ENCODE measurements at places on chromosomes 13 and 19.

DNA sequence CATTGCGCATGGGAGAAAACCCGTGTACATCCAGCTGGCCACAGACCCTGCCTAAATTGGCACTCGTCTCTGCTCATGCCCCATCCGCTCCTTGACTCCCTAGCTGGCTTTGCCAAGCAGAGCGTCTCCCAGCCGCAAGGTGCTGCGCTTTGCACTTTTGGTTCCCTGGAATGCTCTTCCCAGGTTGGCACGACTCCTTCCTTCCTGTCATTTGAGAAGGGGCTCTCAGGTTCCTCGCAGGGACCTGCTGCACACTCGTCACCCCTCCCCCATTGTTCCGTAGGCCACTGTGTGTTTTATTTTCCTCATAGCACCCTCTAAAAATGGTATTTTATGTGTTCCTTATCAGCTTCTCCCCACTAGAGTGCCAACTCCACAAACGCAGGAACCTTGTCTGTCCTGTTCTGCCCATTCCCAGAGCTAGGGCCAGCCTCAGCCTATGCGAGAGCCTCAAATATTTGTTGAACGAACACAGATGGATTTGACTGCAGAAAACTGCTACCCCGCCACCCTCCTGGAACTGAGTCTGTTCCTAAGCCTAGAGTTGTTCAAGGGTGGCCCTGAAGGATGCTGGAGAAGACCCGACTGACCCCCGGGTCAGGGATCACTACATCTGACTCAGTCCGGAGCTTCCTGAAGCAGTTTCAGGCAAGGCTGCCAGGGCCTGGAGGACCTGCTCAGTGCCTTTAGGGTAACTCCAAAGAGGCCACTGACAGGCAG, 8.4 kb upstream of the CEBPA start:
- DNase-seq = no peak

DNA sequence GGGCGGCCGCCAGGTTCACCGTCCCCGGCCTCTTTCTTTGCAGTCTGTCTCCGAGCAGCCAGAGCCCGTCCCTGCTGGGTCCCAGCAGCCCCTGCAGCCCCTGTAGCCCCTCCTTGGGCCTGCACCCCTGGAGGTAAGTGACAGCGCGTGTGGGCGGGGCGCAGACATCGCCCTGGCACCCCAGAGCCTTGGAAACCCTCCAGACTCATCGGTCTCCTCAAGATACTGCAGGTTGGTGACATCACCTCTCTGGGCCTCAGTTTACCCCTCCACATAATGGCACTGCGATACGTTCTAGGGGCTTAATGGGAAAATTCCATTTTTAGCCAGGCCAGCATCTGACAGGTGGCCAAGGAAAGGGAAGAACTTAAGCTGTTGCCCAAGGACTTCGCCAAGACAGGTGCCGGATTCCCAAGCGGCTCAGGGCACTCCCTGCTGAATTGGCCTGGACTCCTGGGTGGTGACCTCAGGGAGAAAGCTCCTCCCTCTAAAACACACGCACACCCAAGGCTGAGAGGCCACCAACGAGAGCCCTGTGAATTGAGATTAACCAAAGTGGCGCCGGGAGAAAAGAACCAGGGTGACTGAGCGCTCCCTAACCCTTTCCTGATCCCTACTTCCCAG, 13.1 kb downstream of the MAST3 start:
- no peak for DNase-seq

DNA sequence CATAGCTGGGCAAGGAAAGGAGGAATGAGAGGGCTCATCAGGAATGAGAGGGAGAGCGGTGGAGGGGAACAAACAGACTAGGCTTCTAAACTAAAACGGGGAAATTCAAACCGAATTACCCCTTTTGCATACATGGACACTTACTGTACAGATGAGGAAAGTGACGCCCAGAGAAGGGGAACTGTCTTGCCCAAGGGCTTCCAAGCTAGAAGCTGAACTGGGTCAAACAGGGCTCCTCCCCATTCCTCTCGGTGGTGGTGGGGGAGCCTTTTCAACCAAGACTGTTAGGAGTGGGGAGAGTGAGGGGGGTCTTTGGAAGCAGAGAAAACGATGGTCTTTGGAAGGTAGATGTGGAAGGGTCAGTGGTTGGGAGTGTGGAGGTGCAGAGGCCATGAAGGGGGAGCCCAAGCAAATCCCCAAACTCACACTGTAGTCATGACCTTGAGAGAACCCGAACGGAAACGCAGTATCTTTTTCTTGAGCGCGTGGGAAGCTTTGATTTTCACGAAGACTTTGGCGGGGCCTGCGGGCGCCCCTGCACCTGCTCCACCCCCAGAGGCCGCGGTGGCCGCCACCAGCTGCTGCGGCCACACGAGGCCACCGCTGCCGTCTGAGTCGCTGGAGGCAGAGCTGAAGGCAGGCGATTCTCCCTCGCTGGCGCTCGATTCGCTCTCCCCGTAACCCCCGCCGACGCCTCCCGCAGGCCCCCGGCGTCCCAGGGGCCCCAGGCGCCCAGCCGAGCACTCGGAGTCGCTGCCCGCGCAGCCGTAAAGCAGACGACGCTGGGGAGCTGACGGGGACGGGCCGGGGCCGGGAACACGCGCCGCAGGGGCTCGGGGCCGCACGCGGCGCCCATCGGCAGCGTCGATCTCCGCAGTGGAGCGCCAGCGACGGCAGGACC, 12.3 kb upstream of the GNG8 start:
- no peak for DNase-seq

DNA sequence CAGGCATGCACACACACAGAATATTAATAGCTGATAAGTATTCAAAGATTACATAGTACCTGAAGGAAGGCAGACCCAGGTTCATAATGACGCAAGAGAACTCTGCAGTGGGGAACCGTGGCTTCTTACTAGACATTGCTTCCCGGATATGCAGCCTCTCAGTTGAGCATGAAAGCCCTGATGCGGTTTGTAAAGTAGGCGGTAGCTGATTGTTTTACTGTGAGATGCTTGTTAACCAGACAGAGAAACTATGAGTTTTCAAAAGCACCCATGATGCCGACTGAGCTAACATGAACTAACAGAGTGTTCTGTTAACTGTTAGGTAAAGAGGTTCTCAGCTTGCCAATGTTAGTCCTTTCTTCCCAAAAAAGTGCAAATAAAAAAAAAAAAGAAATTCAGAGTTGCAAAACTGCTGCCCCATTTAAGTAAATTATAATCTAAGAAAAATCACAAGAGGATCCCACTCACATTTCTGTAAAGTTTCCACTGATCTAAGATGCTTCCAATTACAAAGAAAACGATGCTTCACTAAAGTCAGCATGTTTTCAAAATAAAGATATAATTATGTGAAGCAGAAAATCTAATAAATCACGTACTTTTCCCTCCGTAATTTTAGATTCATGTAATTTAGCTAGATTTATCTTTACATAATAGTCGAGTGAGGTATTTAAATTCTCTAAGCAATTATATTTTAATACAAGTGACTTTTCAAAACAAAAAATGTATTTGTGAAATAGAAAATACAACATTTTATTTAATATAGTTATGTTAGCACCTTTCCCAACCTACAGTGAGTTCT, 2.2 kb downstream of the FLT1 start:
- peak; percentile 45 for DNase-seq

- no peak for DNase-seq
Observed at GRCh38 chr19:53634768-53635167, 3.0 kb downstream of the DPRX start.

DNA sequence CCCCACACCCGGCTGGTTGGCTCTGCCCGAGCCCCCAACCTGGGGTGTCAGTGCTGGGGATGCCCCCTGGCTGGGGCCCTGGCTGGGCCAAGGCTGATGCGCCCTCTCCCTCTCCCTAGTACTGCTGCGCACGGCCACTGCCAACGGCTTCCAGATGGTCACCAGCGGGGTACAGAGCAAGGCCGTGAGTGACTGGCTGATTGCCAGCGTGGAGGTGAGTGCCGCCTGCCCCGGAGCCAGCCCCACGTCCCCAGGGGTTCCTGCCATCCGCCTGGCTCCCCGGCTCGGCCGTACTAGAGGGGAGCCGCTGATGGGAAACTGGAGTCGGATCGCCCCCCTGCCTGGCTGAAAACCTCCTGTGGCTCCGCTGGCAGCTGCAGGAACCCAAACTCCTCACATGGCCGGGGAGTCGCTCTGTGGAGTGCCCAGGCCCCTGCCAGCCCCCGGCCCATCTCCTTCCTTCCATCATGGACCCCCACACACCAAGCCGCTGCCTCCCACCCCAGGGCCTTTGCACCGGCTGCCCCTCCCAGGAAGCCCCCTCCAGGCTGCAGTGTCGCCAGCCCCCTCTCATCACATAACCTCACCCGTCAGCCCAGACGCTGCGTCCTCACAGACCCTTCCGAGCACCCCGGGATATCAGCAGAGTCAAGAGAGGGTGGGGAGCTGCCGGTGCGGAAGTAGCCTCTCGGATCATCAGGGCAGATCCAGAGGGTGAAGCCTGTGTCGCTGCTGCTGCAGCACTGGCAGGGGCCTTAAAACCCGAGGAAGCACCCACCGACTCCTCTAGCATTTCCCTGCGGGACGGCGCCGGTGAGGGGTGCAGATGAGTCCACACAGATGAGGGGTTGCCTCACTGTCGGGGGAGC, 10.6 kb downstream of the NCLN start:
- no peak for DNase-seq

- DNase-seq = peak; percentile 95
Observed at GRCh38 chr19:2494447-2495129, 18.7 kb downstream of the GADD45B start.

GRCh38 chr13:109152941-109153340, 523.5 kb downstream of the MYO16 start:
- DNase-seq = no peak

DNA sequence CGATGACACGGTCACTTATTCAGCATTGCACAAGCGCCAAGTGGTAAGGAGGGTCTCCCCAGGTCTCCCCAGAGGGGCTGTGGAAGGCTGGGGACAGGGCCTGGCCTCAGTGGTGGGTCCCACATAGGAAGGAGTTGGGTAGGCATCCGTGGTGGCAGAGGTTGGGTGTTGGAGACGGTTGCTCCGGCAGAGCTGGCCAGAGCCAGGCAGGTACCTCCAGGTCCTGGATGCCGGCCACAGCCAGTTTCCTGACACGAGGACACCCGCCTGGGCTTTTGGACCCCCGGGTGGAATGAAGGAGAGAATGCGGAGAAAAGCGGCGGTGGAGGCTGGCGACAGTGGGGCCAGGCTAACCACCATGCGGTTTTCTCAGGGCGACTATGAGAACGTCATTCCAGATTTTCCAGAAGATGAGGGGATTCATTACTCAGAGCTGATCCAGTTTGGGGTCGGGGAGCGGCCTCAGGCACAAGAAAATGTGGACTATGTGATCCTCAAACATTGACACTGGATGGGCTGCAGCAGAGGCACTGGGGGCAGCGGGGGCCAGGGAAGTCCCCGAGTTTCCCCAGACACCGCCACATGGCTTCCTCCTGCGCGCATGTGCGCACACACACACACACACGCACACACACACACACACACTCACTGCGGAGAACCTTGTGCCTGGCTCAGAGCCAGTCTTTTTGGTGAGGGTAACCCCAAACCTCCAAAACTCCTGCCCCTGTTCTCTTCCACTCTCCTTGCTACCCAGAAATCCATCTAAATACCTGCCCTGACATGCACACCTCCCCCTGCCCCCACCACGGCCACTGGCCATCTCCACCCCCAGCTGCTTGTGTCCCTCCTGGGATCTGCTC, 1.3 kb upstream of the FFAR1 start:
- DNase-seq = no peak

DNA sequence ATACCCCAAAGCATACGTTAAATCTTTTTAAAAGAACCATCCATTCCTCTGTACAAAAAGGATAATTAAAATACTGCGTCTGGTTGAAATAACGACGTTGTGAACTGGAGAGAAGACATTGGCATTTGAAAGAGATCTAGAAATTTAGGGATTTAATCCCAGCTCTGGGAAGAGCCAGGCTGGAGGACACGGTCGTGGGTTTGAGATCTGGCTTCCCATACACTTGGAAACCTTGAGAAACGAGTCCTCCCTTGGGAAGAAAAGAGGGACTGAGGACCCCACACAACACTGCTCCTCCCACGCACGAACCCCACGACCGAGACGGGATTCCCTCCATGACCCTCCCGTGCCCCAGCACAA, 625 bp downstream of the ZNF709 start:
- no peak for DNase-seq

- no peak for DNase-seq
Observed at GRCh38 chr13:97254816-97255215, 32.7 kb downstream of the MBNL2 start.

- DNase-seq = peak; percentile 91
Observed at GRCh38 chr13:31749929-31750328, 10.6 kb downstream of the RXFP2 start.

DNA sequence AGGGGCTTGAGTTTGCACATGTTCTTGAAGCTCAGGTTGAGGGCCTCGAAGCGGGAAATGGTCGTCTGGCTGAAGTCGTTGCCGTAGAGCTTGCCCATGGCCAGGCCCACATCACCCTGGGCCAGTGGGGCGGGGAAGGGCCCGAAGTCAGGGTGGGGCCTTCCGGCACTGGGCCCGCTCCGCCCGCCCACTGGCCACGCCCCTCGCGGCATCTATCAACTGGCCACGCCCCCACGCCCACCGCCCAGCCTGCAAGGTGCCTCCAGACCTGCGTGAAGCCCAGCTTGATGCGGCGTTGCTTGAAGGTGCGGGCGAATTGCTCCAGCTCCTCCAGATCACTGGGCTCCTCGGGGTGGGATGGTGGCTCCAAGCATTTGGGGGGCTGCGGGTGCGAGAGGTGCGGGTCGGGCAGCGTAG, 19.9 kb downstream of the ZNF574 start:
- DNase-seq = no peak

DNA sequence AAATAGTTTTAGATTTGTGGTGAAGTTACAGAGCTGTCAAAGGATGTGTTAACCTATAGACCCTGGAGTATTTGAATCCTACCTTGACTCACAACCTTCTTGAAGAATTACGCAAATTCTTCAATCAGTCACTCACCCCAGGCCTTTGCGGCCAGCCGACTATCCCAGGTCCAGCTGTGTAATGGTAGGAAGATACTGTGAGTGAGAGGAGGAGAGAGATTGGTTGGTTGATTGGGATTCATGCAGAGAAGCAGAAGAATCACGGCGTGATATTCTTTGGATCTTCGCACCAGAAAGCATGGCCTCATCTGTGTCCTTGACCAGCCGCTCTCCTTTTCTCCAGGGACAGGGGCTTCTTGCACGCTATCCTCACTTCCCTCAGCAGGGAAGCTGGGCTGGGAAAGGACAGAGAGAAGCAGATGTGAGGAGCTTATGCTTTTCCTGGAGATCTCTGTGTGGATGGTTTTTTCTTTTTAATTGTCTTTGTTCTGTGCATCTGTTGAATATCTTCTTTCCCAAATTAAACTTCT, 249.1 kb downstream of the GGACT start:
- no peak for DNase-seq

- peak; percentile 76 for DNase-seq
Observed at GRCh38 chr13:77002590-77003190, 10.8 kb downstream of the CLN5 start.

DNA sequence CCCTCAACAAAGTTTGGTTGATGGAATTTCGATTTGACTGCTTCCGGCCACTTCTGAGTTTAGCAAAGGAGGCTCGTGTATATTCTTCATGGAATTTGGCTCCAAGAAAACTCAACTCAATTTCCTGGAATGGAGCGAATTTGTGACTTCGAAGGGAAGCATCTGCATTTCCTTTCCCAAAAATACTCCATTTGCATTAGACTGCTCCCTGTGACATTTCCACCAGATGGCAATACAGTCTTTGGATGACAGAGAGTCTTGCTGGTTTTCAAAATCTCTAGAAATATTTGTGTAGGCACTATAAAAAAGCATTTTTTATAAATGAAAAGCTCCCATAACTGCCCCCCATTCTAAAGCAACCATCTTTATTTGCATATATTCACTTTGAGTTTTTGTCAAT, 4.1 kb downstream of the C1QTNF9 start:
- DNase-seq = peak; percentile 44

Data from adipocyte (in vitro differentiated cells).